ENCODE measurements at places on chromosomes 11 and 22.

DNA sequence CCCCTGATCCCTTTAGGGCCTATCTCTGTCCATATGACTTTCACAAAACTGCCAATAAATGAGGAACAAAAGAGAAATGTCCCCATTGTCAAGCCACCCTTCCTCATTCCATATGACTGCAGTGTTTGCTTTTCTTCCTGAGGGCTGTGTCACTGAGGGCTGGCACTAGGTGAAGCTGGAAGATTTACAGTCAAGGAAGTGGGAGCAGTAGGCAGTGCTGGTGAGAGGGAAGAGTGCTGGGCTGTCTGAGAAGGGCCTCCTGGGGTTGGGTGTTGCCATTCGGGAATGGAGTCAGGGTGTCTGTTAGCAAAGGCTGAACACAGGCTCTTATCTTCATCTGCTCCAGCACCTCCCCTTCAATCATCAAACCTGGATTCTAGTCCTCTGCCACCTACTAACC, 30.9 kb downstream of the INSC start:
- DNase-seq: no peak

- no peak for DNase-seq
Measured at GRCh38 chr11:10453261-10453660, 1.8 kb upstream of the AMPD3 start.

DNA sequence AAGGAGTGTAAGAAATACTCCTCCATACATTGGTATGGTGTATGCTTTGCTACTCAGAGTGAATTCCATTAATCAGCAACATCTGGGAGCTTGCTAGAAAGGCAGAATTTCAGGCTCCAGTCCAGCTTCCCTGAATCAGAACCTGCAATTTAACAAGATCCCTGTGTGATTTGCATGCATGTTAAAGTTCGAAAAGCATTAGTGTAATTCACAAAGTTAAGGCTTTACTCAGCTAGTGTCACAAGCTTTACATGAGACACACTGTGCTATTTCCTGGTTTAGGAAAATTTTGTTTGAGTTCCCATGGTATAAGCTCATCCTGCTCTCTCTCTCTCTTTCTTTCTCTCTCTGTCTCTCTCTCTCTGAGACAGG, 37.0 kb upstream of the HEPHL1 start:
- DNase-seq: no peak

- peak; percentile 96 for DNase-seq
Measured at GRCh38 chr11:1770528-1770927, 6.8 kb upstream of the CTSD start.

DNA sequence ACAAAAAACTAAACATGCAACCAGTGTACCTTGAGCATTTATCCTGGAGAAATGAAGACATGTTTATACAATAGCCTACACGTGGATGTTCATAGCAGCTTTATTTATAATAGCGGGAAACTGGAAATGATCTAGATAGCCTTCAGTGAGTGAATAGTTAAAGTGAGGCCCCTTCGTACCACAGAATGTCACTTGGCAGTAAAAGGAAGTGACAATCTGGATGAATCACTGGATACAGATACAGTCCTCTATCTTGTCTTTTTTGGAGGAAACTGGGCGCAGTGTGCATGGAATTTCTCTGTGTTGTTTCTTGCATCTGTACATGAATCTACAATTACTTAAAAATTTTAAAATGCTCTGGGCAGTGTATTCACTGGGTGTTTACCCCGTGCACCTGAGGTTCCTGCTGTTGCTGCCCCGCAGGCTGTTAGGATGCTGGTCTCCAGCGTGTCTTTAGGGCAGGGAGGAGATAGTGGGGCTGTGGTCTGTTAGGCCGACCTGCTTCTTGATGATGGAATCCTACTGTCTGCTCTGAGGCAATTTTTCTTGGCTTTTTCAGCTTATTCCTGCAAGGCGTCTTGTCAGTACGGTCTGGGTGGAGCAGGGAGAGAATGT, 23.2 kb downstream of the DERL3 start:
- no peak for DNase-seq

GRCh38 chr11:134592391-134592990, 180.4 kb upstream of the B3GAT1 start:
- DNase-seq: peak; percentile 3

- no peak for DNase-seq
Measured at GRCh38 chr11:61075891-61076290, 26.4 kb upstream of the CD5 start.

GRCh38 chr11:125313271-125314219, 149.0 kb downstream of the PKNOX2 start:
- DNase-seq: no peak

DNA sequence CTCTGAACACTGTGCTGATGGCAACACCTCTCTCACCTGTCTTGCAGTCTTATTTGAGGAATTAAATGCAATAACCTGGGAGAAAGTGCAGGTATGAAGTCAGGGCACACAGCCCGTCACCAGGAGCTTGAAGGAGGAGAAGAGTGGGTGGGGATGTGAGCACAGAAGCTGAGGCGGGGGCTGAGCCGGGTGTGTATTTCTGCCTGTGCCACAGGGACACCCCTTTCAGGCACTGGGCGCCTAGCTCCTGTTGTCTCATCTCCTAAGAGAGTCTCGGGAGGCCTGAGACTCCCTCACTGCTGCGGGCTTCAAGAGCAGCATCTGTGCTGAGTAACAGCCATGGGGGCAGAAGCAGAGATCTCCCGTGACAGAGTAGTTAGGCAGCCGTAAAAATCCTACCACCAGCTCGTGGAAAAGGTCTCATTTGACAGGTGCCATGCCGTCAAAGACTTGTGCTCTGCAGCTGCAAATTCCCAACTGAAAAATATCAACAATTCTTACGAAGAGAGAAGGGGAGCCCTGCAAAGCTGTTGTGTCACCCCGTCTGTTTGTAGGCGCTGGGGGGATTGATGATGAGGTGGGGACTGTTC, 26.8 kb downstream of the PARVB start:
- DNase-seq: no peak

DNA sequence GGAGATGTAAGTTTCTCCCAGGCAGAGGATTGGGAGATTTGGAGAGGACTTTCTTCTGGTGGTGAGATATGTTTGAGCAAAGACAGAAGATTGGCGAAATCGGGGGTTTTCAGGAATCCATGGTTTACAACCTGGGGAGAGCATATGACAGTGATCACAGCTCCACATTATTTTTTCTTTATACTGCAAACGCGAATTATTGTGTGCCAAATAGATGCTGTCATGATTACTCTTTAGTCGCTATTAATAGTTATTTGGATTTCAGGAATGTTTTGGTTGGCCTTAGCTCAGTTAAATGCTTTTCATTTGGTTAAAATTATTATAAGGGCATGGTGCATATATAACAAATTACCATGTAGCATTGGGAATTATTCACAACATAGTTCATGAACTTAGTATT, 15.2 kb downstream of the ATXN10 start:
- no peak for DNase-seq

DNA sequence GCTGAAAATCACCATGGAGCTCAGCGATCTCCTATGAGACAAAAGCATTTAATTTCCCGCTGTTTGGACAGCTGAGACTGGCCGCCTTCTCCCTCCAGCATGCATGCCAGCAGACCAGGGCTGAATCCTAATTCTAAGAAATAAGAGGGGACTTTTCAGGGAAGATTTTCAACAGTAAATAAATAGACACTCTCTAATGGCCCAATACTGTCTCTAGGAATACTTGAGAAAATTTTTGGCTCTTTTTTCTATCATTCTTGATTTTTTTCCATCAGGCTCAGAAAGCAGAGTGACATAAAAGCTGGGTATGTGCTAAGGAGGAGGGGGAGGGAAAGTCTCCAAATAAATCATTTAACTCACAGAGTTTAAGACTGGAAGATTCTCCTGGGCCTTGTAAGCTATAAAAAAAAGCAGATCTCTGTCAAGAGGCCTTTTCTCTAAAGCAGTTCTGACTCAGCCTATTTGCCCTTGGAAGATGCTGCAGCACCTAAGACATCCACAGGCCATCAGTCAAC, 17.6 kb upstream of the SPON1 start:
- no peak for DNase-seq

DNA sequence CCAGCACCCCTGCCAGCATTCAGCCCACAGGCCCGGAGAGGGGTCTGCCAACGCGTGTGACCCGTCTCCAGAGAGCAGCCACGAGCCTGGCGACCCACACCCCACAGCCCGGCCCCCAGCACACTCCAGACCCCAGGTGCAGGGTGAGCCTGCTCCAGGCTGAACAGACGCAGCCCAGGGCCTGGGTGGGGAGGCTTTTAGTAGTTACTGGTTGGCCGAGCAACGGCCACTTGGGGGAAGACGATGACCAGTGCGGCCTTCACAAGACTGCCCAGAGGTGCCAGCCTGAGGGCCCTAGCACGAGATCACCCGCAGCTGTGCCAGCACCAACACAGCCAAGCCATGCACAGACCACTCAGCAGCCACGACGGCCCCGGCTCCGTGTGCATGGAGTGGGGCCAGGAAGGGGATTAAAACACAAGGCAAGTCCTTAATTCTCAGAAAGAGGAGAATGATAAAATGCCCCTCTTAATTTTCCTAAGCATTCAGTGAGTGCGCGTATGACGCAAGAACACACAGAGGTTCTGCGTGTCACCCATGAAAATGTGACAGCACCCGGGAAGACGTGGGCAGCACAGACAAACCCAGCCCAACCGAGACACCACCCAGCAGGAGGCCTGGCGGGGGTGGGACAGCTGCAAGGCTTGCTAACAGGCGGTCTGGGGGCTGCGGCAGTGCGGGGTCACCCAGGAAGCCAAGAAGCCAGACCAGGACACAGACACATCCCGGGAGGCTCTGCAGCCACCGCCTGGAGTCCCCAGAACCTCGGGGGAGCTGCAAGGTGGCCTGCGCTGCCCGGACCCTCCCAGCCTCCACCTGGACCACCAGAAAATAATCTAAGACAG, 47.6 kb downstream of the BRD1 start:
- no peak for DNase-seq

DNA sequence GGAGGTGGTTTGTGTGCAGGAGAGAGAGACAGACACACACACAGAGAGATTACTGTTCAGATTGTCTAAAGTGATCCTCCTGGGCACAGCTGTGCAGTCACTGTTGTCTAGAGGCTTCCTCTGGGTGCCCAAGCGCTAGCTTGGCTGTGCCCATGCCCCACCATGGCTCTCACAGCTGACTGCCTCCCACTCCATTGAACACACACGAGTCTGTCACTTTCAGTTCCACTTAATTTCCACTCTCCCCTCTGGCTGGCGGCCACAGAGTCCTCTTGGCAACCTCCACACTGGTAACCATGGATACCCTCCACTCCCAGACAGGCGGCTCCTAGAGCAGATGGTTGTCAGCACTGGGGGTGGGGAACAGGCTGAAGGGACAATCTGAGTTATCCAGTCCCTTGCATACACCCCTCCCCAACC, 29.1 kb downstream of the MAP6 start:
- no peak for DNase-seq

- no peak for DNase-seq
Measured at GRCh38 chr11:128607819-128608218, 20.5 kb upstream of the ETS1 start.

GRCh38 chr11:129090056-129090455, 102.1 kb downstream of the ARHGAP32 start:
- DNase-seq: no peak

DNA sequence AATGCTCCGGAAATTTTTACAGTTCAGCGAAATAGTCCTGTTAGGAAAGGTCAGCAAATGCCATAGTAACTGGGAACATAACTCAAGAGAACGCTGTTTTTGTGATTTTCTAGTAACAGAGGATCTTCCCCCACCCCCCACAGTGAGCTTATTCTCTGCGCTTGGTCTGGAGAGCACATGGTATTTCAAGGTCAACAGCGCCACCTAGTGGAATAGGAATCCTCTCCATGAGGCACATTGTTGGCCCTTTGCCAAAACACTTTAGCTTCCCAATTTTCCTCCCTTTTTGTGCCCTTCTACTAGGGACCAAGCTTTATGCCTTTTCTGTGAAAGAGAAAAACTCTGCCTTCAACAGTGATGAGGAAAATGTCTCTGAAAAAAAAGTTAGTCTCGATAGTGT, 13.2 kb upstream of the OR4C12 start:
- DNase-seq: peak; percentile 63

GRCh38 chr22:43561415-43562178, 149.8 kb downstream of the MPPED1 start:
- no peak for DNase-seq

GRCh38 chr22:43541462-43542407, 129.9 kb downstream of the MPPED1 start:
- DNase-seq: no peak

- no peak for DNase-seq
Measured at GRCh38 chr22:17065433-17065832, 19.4 kb upstream of the IL17RA start.

- no peak for DNase-seq
Measured at GRCh38 chr22:43991316-43992020, 32.6 kb upstream of the PARVB start.

- DNase-seq: no peak
Measured at GRCh38 chr22:32546935-32547334, 72.3 kb downstream of the FBXO7 start.

- DNase-seq: no peak
Measured at GRCh38 chr11:84188521-84188920, 902.4 kb upstream of the CCDC90B start.

DNA sequence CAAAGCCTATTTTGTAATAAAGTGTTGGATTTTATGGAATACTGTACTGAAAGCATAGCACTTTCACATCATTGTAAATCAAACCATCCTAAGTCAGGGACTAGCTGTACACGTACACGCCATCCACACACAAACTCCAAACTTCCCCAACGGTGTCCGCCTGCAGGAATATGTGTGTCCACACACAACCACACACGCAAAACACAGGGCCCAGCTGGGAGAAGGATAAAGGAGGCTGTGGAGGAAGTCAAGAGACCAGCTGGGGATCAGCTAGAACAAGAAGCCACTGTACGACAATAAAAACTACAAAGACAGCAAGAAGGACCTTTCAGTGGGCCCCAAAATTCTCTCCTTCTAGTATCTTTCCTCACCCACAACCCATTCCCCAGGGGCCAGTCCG, 1.6 kb downstream of the TRIM29 start:
- no peak for DNase-seq

DNA sequence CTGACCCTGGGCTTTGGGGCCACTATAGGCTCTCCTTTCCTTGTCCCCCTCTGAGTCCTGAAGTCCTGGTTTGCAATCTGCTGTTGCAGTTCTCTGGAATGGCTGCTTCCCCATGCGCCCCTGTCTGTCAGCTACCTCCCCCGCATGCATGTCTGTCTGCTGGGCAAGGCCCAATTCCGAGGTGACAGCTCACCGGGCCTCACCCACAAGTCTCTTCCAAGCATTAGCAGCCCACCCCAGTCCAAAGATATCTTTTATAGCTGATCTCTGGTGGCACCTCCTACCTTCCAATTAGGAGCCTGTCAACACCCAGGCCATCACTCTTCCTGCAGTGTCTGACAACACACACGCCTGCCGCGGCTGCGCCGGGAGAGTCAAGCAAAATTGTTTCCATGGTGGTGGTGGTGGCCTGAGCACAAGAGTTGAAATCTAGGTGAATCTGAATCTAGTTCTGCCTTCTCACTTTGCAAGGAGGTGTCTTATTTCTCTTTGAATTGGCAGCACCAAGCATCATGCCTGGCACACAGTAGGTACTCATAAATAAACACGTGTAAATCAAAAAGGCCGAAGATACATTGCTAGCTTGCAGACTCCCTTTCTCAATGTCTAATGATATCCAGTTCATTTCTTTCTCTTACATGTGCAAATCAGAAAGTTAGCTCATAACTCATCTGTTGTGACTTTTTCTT, 1.2 kb upstream of the LMO2 start:
- DNase-seq: peak; percentile 71

Data from HL-60 (cell line).